ENCODE measurements at places on chromosomes 12 and 14. TPM values are rescaled to one million over a fixed set of nuclear protein-coding genes. Genes with fewer than 3 reads are reported as not detected.

- DNase-seq = no peak
- no peak overlapping the region for H3K27ac ChIP-seq
- no peaks in the 10 kb centered on the region for H3K4me1 ChIP-seq
- no peaks in the 10 kb centered on the region for H3K36me3 ChIP-seq
- no peak overlapping the region for H3K4me3 ChIP-seq
Measured at GRCh38 chr12:103505371-103506236, 9.8 kb upstream of the C12orf42 start.

DNA sequence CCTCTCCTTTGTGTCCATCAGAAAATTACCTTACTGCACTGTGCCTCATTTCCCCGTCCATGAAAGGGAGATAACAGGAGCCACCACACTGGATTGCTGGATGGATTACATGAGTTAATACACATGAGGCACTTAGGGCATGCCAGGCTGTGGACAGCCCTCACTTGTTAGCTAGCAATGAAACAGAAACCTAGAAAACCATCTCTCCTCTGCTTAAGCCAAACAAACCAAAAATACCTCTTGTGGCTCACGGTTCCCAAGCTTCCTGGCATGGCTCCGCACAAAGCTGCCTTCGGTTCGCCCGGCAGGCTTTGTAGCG lies 660 bp upstream of the HCFC2 start:
- H3K27ac ChIP-seq = peak overlapping the region; percentile 70
- H3K4me3 ChIP-seq = peak overlapping the region; percentile 64
- peaks cover 8% of the 10 kb centered on the region for H3K36me3 ChIP-seq
- H3K4me1 ChIP-seq = peaks cover 8% of the 10 kb centered on the region
- no peak for DNase-seq
- H3K27me3 ChIP-seq = no peaks in the 10 kb centered on the region

DNA sequence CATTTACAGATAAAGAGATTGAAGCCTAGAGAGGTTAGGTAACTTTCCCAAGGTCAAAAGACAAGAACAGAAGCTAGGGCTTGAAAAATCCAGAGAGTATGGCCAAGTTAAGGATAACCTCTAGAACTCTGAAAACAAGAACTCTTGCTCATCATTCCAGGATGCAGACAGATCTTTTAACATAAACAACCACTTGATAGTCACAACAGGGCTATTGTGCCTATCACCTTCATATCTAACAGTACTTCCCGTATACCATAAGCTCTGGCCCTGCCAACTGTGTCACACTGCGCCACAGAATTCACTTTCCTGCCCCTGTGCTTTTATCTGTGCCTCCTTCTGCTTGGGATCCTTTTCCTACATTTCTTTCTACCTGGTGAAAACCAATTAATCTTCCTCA lies 18.2 kb downstream of the ERP29 start:
- H3K4me1 ChIP-seq = no peaks in the 10 kb centered on the region
- H3K27ac ChIP-seq = peak overlapping the region; percentile 31
- DNase-seq = no peak
- H3K27me3 ChIP-seq = no peaks in the 10 kb centered on the region
- H3K4me3 ChIP-seq = no peak overlapping the region

- H3K36me3 ChIP-seq = no peaks in the 10 kb centered on the region
- peak; percentile 4 for DNase-seq
- peaks cover 21% of the 10 kb centered on the region for H3K4me1 ChIP-seq
- peak overlapping the region; percentile 73 for H3K4me3 ChIP-seq
- peak overlapping the region; percentile 96 for H3K27ac ChIP-seq
- no peaks in the 10 kb centered on the region for H3K27me3 ChIP-seq
Measured at GRCh38 chr14:58243790-58244555, 670 bp upstream of the PSMA3 start.

Gene DTD2
- 40.1 TPM for total RNA-seq

GRCh38 chr12:66140731-66141130 lies 10.2 kb upstream of the LLPH start:
- peaks cover 9% of the 10 kb centered on the region for H3K36me3 ChIP-seq
- no peaks in the 10 kb centered on the region for H3K27me3 ChIP-seq
- H3K4me1 ChIP-seq = no peaks in the 10 kb centered on the region
- H3K27ac ChIP-seq = no peak overlapping the region
- no peak overlapping the region for H3K4me3 ChIP-seq

Measured in cardiac muscle cell (in vitro differentiated cells and primary cell).